HFF-Myc (cell line): ENCODE measurements at places on chromosomes 16 and 17.

DNA sequence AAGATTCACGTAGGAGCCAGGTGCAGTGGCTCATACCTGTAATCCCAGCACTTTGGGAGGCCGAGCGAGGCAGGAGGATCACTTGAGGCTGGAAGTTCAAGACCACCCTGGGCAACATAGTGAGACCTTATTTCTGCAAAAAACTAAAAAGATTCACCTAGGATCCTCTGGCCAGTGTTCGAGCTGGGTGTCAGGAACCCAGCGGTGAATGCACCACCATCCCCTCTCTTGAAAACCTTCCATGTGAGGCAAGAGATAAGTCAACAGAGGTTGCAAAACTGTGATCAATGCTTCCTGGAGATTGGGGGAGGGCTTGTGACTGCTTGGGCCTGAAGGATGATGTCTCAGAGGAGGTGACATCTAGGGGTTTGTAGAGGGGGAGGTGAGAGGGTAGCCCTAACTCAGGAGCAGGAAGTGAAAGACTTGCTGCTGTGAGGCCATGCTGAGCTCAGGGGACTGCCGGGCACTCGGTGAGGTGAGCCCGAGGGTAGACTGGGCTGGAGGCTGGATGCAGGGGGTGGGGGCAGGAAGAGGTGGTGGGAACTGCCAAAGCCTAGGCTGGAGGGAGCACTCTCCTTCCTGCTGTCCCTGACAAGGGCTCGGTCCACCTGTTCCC, 11.7 kb downstream of the GJD3 start:
- no peak for DNase-seq

DNA sequence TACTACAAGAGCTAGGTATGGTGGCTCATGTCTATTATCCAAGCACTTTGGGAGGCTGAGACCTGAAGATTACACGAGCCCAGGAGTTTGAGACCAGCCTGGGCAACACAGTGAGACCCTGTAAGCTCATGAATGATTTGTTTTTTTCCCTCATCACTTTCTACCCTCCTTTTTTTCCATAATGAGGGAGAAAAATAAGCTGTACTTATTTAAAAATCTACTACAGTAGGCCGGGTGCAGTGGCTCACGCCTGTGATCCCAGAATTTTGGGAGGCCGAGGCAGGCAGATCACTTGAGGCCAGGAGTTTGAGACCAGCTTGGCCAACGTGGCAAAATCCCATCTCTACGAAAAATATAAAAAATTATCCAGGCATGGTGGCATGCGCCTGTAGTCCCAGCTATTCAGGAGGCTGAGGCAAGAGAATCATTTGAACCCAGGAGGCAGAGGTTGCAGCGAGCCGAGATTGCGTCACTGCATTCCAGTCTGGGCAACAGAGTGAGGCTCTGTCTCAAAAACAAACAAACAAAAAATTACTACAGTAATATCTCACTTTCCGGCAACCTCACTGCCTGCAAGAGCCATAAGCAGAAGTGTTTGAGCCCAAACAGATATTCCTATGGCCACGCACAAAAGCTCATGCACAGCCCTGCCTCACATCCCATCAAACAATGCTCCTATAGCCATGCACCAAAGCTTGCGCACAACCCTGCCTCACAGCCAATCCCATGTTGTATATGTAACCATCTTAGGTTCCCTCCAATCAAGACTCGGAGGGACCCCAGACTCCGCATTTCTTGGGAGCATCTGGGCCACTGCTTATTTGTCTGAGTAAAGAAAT, 37.4 kb downstream of the TK2 start:
- DNase-seq, result no peak

GRCh38 chr16:22898131-22898530, 84.2 kb downstream of the HS3ST2 start:
- no peak for DNase-seq

DNA sequence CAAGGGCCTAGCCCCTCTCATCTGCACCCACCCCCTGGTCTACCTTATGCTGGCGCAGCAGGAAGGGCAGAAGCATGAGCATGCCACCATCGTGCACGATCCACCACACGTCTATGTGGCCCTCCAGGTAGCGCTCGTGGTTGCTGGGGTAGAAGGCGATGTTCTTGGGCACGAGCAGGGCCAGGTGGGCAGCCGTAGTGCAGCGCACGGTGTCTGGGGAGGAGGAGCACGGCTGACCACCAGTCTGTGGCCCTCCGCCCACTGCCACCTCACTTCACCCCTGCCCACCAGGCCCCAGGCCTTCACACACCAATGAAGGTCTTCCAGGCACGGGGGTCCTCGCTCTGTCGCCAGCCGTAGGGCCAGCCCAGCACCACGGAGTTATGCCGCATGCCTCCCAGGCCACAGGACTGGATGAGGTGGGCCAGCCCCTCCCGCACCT, 2.2 kb upstream of the LCAT start:
- DNase-seq, result no peak

DNA sequence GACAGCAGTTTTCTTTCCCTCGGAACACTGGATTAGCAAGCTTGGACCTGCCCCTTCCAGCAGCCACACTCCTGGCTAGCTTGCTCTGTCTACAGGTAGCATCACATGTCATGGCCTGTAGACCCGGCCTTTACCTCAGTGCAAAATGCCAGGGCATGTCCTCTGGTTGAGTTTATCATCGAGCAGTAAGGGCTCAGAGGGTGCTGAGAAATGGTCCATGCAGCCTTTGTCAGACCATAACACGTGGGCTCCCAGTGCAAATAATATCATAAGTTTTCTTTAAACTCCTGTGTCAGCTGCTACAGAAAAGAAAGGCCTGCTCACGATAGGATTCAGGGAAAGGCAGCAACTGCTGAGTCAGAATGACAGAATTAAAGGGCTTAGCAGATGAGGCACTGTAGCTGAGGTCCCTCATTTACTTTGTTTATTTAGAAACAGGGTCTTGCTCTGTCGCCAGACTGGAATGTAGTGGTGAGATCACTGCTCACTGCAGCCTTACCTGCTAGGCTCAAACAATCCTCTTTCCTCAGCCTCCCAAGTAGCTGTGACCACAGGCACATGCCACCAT, 8.0 kb upstream of the GNA13 start:
- no peak for DNase-seq

- DNase-seq, result no peak
Observed at GRCh38 chr17:27783440-27784350, 16.6 kb downstream of the NOS2 start.

- DNase-seq, result no peak
Observed at GRCh38 chr17:82397449-82398335, 20.5 kb upstream of the HEXD start.

DNA sequence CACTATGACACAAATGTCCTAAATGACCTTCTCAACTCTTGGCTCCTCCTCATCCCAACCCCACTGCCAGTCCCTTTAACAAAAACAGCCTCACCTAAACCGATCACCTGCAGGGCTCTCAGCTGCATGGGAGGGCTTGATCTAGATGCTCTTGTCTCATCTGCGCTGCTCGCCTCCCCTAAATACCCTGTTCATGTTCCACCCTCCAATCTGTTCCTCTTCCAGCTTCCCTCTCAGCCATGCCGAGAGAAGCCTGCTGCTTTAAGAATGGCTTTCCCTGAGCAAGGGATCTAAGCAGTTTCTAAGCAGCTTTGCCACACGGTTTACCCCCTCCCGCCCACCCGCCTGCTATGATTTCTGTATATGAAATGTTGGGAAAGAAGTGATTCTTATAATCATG, 23.7 kb downstream of the PIPOX start:
- DNase-seq, result no peak

DNA sequence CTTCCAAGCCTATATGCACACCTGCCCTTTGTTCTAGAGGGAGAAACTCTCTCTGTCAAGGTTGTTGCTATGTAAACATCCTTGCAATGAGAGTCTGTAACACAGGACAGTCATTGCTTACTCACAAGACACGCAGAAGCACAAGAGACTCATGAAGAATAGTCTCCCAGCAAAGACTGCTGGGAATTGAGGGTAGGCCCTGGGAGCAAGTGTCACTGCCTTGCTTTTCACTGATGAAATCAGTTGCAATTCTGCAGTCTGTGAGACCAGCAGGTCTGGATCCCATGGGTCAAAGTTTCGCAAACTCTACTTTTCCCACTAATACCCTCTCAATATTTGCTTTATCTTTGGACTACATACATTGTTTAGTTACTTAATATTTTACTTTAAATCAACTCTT, 177.4 kb downstream of the FTO start:
- no peak for DNase-seq

- DNase-seq, result no peak
Observed at GRCh38 chr17:63694229-63694949, 5.5 kb downstream of the LIMD2 start.

- no peak for DNase-seq
Observed at GRCh38 chr16:50712560-50712898, 19.1 kb downstream of the NOD2 start.

- peak; percentile 7 for DNase-seq
Observed at GRCh38 chr16:63461248-63461841, 1425.1 kb upstream of the CDH8 start.

GRCh38 chr16:89174055-89174827, 2.7 kb downstream of the CDH15 start:
- DNase-seq, result no peak

DNA sequence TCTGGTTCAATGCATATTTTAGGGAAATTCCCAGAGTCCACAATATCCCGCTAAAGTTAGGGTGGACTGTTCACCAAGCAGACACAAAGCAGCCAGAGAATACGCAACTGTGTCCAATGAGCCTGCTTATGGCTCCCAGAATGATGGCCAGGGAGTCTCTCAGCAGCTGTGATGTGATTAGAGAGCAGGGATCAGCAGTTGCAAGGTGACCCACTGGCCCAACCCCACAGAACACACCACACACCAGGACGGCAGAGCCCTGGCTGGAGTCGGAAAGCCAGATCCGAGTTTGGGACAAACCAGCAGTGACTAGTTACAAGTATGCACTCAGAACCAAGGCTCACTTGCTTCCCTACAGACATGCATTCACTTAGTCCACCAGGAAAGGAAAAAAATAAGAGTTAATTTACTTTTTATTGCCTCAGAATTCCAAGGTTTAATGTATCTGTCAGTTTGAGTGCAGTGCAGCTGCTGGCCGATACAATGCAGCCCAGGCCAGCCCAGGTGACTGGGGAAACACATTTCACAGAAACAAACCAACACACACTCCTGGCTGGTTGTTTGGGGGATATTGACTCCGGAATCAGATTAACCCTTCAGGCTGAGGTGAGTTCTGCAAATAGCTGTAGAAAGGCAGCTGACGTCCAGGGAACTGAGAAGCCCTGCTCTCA, 121.7 kb downstream of the HIC1 start:
- DNase-seq, result no peak

GRCh38 chr17:2631211-2631610, 37.8 kb downstream of the PAFAH1B1 start:
- DNase-seq, result no peak

GRCh38 chr17:14739656-14740431, 439.0 kb downstream of the HS3ST3B1 start:
- DNase-seq, result no peak

DNA sequence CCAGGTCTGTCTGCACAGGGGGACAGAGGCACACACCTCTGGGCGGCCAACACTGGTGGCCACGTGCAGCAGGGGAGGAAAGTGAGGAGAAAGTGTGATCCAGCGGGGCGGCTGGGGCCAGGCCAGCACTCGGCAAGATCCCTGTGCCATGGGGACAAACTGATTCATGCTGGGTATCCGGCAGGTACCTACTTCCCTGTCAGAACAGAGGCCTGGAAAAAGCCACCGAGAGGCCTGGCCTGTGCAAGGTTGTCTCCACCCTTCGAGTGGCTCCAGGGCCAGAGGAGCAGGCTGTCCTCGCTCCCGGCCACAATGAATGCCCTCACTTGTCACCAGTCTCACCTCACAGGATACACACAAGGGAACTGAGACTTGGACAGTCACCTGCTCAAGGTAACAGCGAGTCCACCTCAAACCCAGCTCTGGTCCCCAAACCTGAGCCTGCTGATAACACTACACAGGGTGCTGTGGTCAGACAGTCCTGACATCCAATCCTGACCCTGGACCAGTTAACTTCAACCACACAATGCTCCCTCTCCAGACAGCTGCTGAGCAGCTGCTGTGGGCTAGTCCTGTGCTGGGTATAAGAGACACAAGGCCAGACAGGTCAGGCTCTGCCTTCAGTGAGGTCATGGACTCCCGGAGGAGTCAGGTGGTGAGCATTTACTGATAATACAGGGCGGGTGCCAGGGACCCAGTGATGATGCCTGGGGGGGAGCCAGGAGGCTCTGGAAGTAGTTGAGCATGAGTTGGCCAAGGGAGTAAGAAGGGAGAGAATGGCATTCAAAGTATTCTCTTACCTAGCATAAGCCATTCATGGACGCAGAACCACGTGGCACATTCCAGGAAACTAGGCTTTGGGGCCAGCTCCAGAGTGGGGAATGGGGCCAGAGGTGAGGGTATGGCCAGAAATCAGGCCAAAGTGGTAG, 53.0 kb downstream of the VAC14 start:
- no peak for DNase-seq
